ENCODE measurements at places on chromosomes 3 and 15.

DNA sequence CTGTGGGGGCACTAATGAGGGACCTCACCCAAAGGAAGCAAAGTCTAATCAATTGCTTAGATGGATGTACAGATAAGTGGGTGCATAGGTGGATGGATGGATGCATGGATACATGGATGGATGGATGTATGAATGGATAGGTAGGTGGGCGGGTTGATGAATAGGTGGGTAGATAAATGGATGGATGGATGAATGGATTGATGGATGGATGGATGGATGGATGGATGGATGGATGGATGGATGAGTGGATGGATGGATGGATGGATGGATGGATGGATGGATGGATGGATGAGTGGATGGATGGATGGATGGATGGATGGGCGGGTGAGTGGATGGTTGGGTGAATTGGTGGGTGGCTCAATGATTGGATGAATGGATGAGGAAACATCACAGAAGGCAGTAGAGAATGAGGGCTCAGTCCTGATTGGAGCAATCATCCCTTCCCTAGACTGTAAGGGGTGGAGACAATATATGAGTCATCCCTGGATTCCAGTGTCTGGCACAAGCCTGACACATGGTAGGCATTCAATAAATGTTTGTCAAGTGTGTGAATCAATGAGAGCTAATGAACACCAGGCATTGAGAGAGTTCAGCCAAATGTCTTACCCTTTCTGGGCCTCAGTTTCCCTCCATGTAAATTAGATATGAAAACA lies 40.4 kb upstream of the PXYLP1 start:
- DNase-seq: no peak

GRCh38 chr3:26638113-26638512 lies 15.5 kb downstream of the LRRC3B start:
- no peak for DNase-seq

DNA sequence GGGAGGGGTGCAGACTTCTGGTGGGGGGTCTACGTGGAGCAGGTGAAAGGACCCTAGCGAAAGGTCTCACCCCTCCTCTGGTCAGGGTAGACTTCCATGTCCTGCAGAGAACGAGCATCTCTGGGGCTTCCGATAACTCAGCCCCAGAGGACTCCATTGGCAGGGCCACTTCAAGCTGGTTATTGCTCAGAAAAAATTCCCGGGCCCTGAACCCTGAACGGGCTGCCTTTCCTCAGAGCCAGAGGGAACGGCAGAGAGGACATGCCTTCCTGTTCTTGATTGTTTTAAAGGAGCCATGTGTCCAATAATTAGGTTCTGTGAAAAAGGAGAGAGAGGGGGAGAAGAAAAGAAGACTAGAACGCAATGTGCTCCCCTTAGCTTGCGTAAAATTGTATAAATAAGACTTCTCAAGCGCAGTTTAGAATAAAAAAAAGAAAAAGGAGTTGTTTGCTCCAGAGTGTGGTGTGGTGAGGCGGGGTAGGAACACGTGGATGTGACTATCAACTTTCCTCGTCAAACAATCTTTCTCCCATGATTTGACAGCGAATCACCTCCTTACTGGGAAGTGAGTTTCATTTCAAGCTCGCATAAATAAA lies 193.4 kb upstream of the UBE2E1 start:
- DNase-seq: no peak

- DNase-seq: no peak
These were observed 1.9 kb downstream of the MEX3B start for GRCh38 chr15:82043796-82044372.

GRCh38 chr15:65901836-65902235 lies 32.5 kb downstream of the RAB11A start:
- no peak for DNase-seq

DNA sequence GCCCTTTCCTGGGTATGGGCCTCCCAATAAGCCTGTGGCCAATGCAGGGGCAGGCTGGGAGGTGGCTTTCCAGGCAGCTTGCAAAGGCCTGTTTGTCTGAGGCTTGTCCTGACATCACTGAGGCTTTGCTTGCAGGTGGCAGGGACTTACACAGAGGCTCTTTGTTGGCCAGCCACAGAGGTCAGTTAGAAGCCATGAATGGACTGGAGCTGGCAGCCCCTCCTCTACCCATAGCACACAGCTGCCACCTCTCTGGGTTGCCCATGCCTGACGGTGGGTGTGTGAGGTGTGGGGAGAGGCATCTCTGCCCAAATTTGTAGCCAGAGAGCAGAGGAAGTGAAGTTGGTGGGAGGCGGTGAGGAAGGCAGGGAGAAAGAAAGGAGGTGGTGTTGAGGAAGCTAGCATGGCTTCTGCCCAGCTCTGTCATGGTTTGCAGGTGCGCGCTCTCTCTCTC lies 17.1 kb downstream of the LIMD1 start:
- no peak for DNase-seq

Data from HEK293T (cell line).